ENCODE measurements at places on chromosomes 3 and 15.

GRCh38 chr15:96181873-96182301 is 148.6 kb upstream of the NR2F2 start:
- DNase-seq = peak; percentile 39

DNA sequence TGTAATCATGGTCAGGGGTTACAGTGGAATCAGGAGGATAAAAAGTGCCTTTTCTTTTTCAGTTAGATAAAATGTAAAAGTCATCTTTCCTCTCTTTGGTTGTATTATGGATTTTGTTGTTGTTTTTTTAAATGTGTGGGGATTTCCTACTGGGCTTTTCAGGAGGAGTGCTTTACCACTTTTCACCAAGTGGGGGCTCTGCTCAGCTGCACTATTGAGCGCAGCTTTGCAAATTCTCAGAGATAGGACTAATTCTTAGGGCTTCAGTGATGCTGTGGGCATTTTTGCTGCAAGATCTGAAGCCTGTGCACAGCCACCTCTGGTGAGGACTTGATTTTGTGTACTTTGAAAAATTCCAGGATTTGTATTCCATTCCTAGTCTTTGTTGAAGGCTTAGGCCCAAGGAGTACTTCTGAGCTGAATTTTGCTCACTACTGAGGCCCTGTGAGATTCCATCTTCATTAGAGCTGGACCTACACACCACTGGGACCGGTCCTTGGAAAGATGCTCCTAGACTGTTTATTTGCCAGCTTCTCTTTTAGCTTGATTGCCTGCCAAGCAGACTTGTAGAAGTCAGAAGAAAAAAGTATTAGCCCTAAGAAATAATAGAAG is 7.5 kb downstream of the GNB5 start:
- DNase-seq = no peak

DNA sequence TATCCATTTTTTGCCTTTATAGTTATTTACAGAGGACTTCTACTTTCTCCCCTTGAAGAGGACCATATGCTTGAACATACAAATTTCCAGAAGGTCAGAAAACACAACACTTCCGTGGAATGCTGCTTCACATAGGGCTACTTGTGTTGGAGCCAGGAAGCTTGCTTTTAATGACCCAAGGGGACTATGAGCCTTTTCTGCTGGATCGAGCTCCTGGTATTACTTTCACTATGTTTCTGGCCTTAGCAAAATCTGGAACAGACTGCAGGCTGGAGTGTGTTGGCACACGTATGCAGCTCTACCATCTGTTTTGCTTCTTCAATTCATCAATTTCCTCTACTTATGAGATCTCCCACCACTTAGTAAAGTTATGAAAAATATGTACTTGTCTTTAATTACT is 69.3 kb upstream of the CBLB start:
- no peak for DNase-seq

GRCh38 chr3:44206261-44206660 is 35.4 kb upstream of the TOPAZ1 start:
- no peak for DNase-seq

DNA sequence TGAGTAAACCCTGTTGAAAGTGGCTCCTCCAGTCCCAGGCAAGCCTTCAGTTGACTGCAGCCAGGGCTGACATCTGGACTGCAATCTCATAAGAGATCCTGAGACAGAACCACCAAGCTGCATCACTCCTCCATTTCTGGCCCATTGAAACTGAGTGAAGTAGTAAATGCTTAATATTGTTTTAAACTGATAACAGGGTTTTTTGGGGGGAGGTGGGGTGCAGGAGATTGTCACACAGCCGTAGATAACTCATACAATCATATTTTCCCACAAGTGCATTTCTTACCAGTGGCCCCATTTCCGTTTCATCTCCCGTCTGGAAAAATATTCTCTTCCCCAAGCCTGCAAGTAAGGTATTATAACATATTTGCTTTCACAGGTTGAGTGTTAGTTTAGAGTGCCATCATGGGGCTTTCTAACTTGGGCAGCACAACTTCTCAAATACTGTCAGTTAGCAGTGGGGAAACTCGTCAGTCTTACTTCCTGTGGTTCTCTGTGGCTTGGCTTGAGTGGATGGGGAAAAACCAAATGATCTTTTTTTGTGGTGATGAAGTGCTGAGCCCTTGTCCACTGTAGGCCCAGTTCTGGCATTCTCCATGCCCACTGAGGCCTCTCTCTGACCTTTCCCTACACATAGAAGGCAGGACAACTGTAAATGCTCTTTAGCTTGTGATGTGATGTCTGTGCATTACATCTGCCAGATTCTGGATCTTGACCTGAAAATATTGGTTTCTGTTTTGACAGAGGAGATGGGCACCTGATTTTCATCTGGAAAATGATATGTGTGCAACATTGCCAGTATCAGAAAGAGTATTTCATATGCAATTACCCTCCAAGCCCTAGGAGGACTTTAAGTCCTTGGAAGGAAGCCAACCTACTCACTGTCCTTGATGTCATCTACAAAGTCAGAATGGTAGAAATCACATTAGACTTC is 90.1 kb upstream of the BHLHE40 start:
- DNase-seq = no peak

DNA sequence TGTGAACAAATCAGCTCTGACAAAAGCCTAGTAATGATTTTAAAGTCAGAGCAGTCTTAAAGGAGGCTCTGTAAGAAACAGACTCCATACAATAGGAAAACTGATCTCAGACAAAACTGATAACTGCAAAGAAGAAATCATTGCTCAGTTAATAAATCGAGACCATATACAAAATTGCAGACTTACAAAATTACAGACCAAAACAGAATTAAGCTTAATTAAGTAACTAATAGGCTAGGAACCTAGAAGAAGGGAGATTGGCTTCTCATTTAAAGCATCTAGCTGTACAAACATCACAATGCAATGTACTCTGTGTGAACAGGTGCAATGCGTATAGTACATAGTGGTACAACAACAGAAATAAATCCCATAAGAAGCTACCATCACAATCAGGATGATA is 46.3 kb downstream of the ZBTB20 start:
- DNase-seq = no peak

DNA sequence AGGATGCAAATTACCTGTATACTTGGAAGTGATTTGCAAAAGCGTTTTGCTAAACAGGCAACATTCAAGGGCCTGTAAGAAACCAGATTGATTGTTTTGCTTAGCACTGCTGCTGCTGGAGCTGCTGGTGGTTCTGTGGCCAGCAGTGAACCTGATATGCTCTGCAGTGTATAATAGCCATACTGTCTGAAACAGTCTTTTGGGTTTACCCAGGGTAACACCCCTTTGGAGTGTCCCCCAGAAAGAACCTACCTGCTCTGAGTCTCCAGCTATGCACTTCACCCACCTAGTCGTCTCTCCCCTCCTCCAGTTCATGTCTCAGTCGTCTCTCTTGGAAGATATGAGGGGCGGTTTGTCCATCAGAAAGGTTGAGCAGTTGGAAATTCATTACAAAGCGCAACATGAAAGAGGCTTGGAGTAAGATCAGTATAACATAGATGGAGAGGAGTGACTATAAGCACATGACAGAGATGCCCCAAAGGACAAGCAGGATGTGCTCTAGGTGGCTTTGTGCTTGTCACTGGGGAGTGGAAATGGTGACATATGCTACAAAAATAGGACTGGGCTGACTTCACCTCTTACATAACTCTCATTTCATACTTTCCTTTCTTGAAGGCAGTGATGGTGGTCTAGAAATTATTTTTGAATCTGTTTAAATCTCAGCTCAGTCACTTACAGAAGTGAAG is 3.8 kb downstream of the MKRN2 start:
- no peak for DNase-seq

- no peak for DNase-seq
Observed at GRCh38 chr15:83753872-83754493, 100.1 kb downstream of the ADAMTSL3 start.

GRCh38 chr3:72636969-72637597 is 211.2 kb downstream of the SHQ1 start:
- no peak for DNase-seq

GRCh38 chr15:67869701-67870100 is 29.9 kb upstream of the RNU6-1 start:
- DNase-seq = no peak

- peak; percentile 64 for DNase-seq
Observed at GRCh38 chr15:64749167-64749566, 26.2 kb downstream of the RBPMS2 start.

- DNase-seq = no peak
Observed at GRCh38 chr15:37097144-37097919, 3.0 kb downstream of the MEIS2 start.

DNA sequence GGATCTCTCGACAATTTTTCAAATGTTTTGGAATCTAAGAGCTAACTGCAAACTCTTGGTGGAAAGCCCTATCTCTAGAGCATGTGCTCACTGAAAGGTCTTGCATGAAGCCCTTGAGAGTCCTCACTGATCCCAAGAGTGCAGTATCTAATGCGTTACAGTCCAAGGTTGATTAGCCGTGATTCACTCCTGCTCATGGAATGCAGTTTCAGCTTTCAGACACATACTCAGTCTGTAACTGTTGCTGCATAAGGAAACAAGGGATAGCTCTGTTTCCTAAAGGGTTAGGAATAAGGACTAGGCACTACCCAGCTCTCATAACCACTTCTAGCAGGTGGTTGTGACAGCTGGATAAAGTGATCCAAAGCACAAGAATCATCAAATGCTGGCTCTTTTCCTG is 687.4 kb upstream of the CFAP20DC start:
- DNase-seq = no peak

DNA sequence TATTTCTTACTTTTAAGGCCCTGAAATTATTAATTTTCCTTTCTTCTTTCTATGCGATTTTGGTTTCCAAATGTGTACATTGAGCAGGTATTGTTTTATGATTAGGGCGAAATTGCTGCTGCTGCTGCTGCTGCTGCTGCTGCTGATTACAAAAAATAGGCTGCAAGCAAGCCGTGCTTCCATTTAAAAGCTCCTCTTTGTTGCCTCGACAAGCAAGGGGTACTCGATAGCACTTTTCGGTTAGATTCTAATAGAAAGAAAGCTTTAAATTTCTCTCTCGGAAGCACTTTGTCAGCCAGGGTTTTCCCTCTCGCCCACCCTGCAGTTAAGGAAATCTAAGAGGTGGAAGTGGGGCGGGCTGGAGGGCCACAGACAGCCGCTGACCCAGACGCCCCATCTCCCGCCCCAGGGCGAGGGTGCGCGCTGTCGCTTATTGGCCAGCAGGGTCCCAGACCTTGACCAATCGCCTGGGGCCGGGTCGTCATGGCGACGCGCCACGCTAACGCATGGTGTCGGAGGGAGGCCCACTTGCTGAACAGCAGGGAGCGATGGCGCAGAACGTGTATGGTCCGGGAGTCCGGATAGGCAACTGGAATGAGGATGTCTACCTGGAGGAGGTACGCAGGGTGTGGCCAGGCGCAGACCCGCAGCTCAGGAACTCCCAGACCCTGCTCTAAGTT is at the start of gene CFAP161:
Gene CFAP161 (plus strand): TSS at position 489 of the 680 bp plus-strand sequence. CDS start 60 bp downstream, at position 549.
- DNase-seq = no peak

- no peak for DNase-seq
Observed at GRCh38 chr3:40128166-40128565, 181.3 kb upstream of the EIF1B start.

DNA sequence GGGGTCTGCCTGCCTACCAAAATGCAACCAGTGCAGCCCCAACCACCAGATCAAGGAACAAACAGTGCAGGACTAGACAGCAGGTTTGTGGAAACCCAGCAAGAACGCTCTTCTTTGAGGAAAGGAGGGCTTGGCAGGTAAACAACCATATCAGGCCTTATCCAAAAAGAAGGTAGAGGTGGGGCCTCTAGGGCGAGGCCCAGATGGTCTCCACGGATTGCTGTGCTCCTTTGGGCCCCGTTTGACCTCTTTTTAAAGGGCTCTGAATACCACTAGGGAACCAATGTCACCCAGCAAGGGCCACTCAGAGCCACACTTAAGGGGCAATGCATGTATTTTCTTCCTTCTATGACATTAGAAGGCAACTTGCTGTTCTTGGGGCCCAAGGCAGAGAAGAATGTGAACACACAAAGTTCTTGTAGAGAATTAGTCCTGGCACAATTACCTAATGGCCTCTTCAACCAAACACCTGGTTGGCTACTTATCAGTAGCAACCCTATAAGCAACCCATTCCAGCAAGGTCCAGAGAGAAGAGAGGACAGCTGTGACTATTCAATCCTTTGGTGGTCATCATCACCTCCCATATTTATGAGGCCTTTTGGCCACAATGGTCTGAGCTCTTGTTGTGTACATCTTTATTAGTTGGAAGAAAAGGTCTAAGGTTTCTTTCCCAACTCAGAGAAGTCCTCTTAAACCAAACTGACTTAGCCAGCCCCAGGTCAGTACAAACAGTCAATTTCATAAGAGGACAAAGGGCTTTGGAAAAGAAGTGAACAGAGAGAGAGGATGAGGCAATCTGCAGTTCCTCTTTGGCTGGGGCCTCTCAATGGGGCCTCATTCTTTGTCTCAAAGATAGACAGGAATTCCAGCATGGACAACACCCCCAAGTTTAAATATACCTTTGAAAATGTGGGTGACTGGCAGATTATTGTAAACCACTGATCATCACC is 36.0 kb downstream of the FOXP1 start:
- DNase-seq = no peak

- DNase-seq = no peak
Observed at GRCh38 chr3:65820600-65820999, 218.1 kb downstream of the MAGI1 start.

- no peak for DNase-seq
Observed at GRCh38 chr3:170232266-170232665, 10.0 kb downstream of the PRKCI start.

DNA sequence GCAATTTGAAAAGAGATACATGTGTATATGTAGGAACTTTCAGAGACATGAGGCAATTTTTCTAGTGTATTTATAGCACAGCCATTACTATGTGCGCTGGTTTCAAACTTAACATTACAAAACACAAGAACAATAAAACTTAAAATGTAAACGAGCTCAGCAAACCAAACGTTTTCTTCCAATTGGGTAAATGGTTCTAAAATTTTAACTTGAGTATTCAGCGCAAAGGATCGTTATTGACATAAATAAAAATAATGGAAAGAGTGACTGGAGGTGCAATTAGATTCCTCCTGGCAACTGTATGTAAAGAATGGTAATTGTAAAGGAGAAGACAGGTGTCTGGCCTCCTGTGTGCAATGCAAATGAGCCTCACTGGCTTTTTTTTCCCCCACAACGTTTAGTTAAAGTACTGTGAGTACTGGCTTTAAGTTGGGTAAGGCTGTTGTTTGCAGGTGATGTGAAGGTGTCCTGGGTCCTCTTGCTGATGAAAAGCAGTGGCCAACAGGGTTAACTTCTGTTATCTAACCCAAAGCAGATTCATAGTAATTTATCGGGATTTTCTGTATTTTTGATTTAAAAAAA is 14.1 kb upstream of the GADL1 start:
- DNase-seq = no peak

DNA sequence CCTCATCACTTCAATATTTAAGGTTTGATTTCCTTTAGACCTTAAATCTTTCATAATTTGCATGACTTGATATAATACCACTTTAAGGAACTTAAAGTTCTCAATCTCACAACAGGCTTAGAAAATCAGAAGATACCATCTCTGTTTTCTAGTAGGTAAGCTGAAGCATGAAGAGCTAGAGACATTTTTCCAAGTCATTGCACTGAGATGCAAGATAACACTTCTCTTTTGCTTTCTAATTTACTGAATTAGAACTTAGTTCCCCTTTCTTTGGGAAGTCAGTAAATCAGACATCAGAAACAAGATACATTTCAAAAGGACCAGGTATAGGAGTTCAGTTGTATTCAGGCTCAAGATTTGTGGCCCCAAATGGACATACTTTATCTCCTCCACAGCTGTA is 79.7 kb downstream of the DZIP3 start:
- DNase-seq = no peak
